Calu3 (cell line): ENCODE measurements at places on chromosomes 2 and 18. TPM values are rescaled to one million over a fixed set of nuclear protein-coding genes. Genes with fewer than 3 reads are reported as not detected.
A peak's percentile ranks its signal among the peaks of the same experiment; 100 is the strongest.

GRCh38 chr2:65388596-65389390 is 43.6 kb downstream of the SPRED2 start:
- DNase-seq = no peak

GRCh38 chr2:160207804-160208654 is 8.0 kb upstream of the ITGB6 start:
- peak; percentile 94 for DNase-seq

DNA sequence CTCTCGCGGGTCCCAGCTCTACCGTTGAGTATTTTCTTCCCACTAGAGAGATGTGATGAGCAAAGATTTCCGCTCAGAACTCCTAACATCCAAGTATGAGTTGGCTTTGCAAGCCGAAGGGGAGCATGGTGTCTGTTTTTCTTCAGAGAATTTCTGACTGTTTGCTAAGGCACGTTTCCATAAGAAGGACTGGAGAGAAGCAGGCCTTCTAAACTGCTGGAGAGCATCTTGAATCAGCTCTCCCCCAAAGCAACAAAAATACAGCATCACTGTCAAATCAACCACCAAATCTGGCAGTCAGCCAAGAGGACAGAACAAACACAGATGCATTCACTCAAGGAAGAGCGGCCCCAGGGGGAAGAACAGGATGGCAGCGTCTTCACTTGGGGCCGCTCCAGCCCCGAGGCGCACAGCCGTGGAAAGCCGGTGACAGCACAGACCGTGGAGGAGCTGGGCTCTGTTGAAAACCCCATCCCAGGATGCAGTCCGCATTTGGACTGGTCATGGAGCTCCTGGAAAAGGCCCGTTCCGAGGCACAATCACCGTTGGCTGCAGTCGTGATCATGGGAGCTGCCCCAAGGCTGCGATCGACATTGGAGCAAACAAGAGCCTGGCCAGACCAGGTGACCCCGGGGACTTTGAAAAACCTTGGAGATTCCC is 101.4 kb downstream of the NFATC1 start:
- DNase-seq = no peak

DNA sequence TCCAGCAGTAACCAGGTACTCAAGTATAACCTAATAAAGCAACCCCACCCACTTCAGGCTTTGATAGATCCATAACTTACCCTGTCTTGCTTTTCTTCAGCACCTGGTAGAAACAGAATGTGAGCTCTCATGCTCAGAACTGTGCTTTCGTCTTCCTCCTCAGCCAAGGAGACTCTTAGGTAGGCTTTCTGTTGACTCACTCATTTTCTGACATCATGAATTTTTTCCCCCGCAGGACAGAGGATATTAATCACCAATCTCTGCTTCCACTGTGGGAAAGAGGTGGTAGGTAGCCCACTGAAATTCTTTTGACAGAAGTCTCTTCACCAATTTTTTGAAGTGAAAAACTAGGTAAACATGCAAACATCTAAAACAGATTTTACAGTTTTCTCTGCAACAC is 241.2 kb upstream of the KCNJ3 start:
- DNase-seq = no peak

DNA sequence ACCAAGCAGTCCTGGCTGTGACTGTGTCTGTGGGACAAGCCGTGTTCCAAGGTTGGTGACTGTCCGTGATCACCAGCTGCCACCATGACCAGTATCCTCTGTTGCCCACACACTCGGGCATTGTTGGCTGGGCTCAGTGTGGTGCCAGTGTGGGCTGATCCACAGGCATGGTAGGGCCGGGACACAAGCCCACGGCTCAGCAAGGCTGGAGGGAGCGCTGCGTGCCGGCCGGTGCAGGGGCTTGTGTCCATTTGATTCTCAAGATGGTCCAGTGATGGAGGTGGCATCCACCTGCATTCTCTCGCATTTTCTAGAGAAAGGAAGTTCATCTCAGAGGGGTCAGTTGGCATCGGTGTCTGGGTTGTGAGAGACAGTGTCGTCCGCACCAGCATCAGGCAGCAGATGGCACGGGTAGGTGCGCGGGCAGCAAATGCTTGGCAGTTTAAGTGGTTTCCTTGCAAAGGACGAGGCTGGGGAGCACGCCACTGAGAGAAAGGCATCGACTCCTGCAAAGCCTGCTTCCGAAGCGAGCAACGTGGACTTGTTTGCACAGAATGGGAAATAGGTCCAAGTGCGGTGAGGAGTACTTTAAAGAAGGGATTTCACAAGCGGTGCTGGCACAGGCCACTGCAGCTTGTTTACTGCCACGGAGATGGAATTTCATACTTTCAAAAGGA is 20.9 kb downstream of the TWIST2 start:
- no peak for DNase-seq

GRCh38 chr2:95058466-95058988 is 33.0 kb downstream of the MAL start:
- DNase-seq = no peak

DNA sequence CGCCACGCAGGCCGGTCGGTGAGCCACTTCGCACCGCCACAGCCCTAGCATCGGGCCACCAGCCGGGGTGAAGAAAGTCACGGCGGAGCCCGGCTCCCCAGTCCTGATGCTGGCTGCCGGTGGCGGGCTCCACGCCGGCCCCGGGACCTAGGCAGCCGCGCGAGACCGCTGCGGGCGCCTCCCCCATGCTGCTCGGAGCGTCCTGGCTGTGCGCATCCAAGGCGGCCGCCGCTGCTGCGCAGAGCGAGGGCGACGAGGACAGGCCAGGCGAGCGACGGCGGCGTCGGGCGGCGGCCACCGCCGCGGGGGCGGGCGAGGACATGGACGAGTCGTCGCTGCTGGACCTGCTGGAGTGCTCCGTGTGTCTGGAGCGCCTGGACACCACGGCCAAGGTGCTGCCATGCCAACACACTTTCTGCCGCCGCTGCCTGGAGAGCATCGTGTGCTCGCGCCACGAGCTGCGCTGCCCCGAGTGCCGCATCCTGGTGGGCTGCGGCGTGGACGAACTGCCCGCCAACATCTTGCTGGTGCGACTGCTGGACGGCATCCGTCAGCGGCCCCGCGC is 433 bp downstream of the SH3RF3 start:
- DNase-seq = no peak

DNA sequence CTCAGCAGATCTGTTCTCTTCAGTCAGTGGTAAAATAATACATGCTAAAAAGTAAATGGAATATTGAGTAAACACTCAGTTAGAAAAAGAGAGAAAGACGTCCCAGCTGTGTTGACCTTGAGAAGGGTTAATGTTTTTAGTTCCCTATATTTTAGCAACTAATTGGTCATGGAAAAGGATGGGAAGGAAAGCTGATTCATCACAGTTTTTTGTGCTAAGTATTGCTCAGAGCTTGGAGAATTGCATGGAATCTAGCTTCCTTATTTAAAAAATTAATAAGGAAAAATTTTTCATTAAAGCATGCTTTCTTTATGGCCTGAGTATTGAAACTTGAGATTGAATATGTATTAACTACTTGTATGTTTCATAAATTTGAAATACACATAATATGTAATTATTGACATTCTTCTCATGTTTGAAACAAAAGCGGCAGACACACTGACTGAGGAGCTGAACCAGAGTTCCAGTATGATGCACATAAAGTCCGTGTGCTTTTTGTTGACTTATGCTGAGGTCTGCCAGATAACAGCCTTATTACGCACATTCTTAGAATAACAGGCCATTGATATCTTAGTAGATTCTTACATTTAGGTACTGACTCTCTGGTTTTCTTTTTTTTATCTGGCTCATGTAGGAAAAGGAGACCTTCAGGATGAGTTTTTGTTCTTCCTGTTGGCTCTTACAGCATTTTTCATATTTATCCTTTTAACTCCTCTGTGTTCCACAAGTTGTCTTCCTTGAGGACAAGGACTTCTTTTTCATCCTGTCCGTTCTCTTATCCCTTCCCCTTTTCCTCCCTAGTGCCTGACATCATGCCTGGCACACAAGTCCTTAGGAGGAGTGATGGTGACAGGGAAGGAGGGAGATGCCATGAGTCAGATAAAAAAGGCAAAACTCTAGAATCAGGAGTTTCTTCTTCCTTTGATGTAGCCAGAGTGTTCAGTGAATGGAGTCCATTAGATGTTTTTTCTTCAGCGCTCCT is 194.1 kb downstream of the PTPRM start:
- no peak for DNase-seq

- peak; percentile 4 for DNase-seq
These were observed 161.3 kb downstream of the INSIG2 start for GRCh38 chr2:118249531-118249930.

DNA sequence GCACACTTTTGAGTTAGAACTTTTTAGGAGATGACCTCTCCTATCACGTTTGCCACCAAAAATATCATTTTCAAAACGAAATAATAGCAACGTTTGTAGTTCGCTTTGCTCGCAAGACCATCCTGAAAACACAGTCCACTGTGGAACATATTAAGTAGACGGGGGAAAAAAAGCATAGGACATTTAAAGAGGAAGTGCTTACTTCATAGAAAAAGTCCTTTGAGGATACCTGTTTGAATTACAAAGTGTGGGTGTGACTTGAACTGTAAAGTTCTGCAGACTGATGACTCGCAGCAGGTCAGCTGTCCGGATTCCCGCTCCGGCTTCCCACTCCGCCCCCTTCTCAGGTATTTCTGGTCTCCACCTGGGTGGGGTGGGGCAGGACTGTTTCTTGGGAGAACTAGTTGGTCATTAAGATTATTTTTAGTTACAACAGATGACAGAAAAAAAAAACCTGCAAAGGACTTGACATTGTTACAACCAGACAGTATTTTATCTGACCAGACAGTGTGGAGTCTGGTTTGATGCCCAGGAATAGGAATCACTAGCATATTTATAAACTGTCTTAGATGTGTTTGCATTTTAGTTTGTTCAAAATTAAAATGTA is 13.3 kb downstream of the CNOT11 start:
- peak; percentile 61 for DNase-seq

DNA sequence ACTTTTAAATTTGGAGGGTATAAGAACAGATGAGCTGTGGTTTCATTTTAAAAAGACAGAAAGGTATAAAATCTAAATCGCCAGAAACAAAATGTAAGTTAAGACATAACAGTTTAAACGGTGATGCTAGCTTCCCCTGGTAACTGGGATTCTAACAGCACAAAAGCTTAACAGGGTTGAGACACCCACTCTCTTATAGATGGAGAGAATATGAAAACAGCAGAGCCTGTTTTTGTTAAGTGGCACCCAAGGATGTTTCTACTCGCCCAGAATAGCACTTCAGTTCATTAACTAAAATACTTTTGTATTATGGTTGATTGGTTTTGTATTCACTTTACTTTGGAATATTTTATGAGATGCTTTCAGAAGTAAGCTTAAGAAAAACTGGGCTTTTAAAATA is 151.9 kb upstream of the RND3 start:
- no peak for DNase-seq

DNA sequence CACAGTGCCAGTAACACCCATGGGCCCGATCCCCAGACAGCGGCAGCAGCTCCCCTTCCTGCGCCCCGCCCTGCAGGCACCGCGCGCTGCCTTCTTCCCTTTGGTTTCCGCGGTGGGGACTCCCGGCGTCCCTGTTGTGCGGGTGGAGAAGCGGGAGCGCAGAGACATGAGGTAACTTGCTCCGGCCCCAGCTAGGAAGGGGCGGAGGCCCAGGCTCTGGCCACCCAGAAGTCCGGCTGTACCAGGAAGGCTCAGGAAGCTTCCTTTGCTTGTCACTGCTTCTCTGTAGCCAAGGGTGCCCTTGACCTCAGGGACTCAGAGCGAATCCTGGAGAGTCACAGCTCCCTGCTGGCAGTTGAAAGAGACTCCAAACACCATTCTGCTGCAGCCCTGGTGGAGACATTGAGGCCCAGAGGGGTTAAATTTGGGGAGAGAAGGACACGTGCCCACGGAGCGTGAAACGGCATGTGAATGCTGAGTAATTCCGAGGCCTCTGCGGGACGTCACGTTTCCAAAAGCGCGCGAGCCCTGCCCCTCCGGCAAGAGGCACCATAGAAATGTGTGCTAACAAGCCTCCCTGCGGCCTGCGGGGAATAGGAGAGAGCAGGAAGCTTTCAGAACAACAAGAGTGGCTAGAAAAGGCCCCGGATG is 6.7 kb upstream of the ADCY3 start:
- no peak for DNase-seq

DNA sequence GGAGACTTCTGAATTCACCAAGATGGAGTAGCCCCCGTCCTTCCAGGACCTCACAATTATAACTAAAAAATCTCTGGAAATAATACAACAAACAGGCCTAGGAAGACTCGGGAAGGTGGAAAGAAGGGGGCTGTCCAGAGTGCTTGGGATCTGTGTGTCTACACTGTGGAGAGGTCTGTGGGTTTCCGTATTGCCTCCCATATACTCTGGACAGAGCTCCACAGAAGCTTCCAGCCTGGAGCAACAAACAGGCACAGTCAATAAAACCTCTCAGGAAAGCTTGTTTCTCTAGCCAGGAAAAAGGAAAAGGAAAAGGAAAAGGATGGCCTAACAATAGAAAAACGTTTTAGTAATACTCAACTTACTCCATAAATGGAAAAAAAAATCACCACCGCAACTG is 655.9 kb downstream of the DSC3 start:
- no peak for DNase-seq

DNA sequence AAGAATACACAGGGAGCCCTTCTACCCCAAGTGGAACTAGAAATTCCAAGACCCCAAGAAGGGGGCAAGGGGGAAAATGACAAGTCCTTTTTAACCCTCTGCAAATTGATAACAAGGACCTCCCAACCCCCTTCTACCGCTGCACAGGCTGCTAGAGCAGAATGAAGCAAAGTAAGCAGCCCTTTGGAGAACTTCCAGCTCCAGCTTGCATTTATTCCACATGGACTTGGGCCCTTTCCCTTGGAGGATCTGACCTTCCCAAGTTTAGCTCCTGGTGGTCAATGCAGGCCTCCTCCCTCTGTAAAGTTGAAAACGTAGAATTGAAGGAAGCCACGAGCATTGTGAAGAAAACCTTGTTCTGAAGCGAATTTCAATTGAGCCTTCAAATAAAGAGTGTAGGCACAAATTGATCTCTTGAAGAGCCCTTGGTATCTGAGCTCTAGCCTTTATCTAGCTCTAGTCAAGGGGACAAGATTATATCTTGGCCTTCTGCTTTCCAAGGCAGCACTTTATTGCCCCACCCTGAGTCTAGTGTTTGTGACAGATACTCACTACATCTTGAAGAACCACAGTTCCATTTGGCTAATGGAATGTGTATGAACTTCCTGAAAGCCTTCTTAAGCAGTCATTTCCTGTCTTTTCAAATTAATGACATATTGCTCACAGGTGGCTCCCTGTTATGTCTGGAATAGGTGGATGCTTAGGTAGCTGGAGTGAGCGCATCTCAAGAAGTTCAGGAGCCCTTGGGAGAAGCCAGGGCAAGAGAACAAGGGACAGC is 37.2 kb downstream of the SLC14A2 start:
- DNase-seq = no peak

DNA sequence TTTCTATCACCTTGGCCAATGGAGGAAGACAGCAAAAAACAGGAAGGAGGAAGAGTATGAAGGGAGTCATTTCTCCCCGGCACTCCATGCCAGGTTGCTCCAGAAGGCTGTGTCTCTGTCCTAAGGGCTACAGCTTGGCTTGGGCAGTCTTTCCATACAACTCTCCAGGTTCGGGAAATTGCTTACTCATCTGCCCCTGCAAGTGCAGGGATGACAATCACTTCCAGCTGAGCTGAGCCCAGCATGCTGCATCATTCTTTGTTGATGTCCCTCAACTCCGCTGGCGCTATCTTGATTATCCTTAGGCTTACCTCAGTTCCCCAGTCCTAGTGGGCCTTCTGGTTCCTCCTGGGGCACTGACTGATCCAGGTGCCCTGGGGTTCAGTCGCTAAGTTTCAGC is 86.9 kb upstream of the COPS8 start:
- no peak for DNase-seq

- DNase-seq = no peak
These were observed 77.7 kb downstream of the TGOLN2 start for GRCh38 chr2:85250045-85250444.

GALR1 gene
- total RNA-seq = not detected in 2 replicates

RTP5 gene
- not detected in 2 replicates for total RNA-seq

HOXD1 gene
- total RNA-seq = not detected in 2 replicates

UPP2 gene
- total RNA-seq = not detected in 2 replicates

TBR1 gene
- 0.07 and 0.34 TPM in 2 replicates for total RNA-seq

PLB1 gene
- total RNA-seq = 0.83 and 1.6 TPM in 2 replicates
